Trophoblast cell (in vitro differentiated cells and primary cell): ENCODE measurements at places on chromosomes 6 and 20.

DNA sequence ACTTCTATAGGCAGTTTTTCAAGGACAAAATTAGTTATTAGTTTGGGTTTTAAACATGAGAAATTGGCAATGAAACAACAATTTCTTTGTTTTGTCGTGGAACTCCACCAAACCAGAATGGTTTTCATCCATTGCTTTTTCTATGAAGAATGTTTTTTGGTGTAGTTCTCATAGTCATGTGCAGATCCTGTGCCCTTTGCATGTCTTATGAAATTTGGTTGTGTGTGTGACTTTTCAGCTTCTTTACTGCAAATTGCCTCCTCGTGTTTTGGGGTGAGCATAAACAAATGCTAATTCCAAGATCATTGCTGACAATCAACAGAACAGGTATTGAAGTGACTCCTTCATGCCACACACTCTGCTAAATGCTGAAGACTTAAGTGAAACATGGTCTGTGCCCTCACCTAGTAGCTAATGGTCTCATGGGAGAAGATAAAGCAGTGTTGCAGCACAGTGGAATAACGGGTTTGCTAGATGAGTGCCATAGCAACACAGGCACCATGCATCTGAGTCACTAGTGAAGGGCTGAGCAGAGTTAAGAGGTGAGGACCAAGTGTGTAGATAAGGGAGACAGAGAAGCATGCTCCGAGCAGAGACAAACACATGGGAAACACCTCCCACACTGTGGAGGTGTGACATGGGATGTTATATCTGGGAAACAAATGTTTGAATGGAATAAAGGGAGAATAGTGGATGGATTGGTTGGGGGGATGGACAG lies 120.0 kb downstream of the SLC16A10 start:
- peak; percentile 40 for DNase-seq

DNA sequence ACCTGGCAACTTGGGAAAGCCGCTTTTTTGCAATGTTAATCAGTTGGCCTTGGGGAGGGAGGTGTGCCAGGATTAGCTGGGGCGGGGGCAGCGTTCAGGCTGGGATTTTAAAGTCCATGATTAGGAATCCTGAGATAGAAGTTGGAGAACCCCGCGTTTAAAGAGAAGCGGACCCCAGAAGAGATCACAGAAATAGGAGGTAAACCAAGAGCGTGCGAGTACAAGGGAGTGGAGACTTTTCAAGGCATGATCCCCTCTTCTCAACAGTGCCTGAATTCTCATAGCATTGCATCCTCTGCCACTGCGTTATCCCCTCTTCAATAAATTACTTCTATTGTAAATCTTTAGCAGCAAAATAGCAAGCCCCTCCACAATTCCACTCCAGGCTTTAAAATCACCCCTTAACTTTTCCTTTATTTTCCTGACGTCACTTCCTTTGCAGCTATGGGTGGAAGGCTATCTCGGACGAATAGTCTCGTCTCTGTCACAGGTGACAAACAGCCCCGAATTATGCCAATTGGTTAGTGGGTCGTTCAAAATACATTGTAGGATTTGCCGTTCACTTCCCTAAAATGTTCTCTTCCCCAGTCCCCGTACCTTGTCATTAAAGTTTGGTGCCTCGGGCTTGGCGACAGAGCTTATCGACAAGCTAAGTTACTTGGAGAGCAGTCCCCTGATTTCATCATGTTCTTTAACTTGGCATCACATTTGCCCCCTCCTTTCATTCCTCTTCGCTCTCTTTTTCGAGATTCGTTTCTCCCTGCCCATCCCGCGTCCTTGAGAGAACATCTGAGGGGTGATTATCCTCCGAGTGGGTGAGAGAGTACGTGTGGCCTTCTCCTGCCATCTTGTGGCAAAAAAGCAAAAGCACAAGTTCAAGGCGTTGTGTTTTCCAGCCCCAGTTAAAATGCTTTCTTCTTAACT lies 17.1 kb downstream of the OR2B2 start:
- DNase-seq: peak; percentile 87

DNA sequence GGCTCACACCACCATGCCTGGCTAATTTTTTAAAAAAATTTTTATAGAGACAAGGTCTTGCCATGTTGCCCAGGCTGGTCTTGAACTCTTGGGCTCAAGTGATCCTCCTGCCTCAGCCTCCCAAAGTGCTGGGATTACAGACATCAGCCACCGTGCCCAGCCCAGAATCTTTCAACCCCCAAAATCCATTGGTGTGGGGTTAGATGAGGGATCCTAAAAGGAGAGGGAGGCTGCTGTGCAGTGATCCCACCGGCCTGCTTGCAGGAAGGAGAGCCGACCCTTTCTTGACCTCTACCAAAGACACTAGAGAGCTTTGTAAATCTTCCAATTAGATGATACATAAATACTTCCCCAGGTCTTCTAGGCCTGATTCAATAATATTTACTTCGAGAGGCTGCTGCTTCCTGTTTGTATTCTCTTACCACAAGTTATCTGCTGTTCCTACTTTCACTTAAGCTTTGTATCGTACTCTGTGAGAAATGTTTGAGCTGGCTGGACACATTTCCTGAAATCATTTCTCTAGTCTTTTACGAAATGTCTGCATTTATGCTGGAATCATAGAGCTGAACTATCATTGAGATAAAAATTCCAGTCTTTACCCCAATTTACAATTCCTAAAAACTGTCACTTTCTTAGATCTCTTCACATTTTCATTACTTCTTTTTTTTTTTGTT lies 49.3 kb upstream of the IER3 start:
- no peak for DNase-seq

GRCh38 chr6:43803783-43804549 lies 34.0 kb downstream of the VEGFA start:
- peak; percentile 86 for DNase-seq

- no peak for DNase-seq
Measured at GRCh38 chr6:8578006-8578405, 142.7 kb upstream of the SLC35B3 start.

GRCh38 chr6:16184129-16184528 lies 54.3 kb upstream of the GMPR start:
- peak; percentile 41 for DNase-seq

GRCh38 chr20:31806564-31807355 lies 12.4 kb upstream of the MYLK2 start:
- DNase-seq: no peak

- peak; percentile 26 for DNase-seq
Measured at GRCh38 chr6:8743170-8743745, 307.9 kb upstream of the SLC35B3 start.

GRCh38 chr6:148521586-148521985 lies 178.9 kb downstream of the SASH1 start:
- DNase-seq: peak; percentile 22

- no peak for DNase-seq
Measured at GRCh38 chr6:135753196-135753595, 98.3 kb upstream of the PDE7B start.

- DNase-seq: no peak
Measured at GRCh38 chr6:137217801-137218472, 1.2 kb downstream of the IFNGR1 start.

- DNase-seq: no peak
Measured at GRCh38 chr6:74134327-74134726, 438.3 kb downstream of the CD109 start.

DNA sequence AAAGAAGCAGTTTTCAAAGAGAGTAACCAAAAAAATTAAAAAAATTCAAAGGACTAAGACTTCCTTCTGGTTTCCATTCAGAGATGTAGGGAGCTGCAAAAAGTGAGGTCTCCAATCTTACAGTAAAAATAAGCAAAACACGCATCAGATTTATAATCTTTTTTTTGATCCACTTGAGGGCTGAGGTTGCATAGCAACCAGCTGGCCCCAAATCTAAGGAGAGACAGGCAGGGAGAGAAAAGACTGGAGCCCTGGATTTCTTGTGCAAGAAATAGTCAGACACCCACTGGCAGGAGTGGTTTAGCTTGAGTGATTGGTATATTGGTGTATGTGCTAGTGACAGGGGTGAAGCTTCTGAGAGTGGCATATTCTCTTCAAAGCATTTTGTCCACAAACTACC lies 135.9 kb upstream of the FUT9 start:
- no peak for DNase-seq

GRCh38 chr6:158270389-158271127 lies 41.7 kb upstream of the TULP4 start:
- DNase-seq: no peak

- DNase-seq: no peak
Measured at GRCh38 chr6:162700966-162701365, 26.6 kb downstream of the PRKN start.

GRCh38 chr20:48309293-48309692 lies 518.5 kb downstream of the PREX1 start:
- DNase-seq: no peak

- DNase-seq: no peak
Measured at GRCh38 chr6:167238694-167239467, 52.2 kb upstream of the UNC93A start.

GRCh38 chr20:34175079-34175478 lies 63.0 kb upstream of the EIF2S2 start:
- no peak for DNase-seq

- DNase-seq: no peak
Measured at GRCh38 chr20:48192109-48192508, 406.8 kb upstream of the SULF2 start.

- DNase-seq: no peak
Measured at GRCh38 chr20:48065833-48066232, 280.6 kb upstream of the SULF2 start.

GRCh38 chr6:37324131-37325033 lies 29.4 kb upstream of the RNF8 start:
- DNase-seq: no peak

DNA sequence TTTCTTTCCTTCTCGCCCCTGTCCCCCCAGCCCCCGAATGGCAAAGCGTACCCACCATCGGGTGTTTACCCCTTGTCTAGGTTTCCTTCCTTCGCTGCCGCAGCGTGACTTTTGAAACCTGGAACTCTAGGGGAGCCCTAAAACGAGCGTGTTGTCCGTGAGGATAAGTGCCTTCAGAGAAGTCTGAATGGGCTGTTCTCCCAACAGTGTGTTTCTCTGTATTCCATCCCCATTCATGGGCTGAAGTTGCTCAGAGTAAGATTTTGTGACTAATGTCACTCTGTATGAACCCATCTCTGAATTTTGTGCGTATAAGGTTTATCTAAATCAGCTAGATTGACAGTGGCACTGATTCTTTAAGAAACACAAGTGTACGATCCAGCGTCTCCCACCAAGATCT lies 949 bp downstream of the MACROD2 start:
- DNase-seq: peak; percentile 6

GRCh38 chr6:6811128-6812009 lies 222.8 kb downstream of the LY86 start:
- DNase-seq: no peak

DNA sequence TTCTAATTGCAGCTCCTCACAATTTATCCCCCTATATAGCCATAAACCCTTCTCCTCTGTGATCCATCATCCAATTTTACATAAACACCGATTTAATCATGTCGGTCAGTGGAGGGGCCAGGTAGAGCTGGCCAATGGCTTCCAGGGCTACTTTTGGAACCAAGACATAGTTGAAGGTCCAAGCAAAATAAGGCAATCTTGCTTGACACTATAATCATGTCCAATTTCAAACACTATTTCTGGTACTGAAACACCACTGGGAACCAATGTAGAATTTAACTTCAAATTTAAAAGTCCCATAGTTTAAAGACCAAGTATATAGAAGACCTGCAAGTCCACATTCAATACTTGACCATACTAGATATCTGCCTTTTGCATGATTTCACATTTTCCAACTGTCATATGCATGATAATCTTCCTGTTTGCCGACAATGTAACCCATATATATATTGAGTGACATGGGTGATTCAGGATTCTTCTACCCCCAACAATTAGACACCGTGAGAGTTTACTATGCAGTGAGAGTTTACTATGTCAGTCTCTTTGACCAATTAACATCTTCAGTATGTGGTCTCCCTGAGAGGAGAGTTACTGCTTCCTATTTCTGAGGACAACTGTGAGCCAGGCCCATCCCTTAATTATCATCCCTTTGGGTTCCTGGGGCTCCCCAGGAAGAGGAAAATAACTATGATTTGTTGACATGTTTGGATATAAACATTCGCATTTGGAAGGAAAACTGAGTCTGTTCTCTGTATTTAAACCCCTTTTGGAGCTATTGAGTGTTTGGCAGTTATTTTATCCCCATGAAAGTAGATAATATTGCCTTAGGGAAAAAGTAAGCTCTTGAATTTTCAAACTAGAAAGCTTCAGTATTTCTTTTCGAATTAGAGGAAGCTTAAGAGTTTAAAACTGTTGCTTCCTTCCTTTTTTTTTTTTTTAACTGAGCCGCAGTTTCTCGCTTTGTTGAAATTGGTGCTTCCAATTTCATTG lies 31.8 kb downstream of the SAMD3 start:
- DNase-seq: no peak

DNA sequence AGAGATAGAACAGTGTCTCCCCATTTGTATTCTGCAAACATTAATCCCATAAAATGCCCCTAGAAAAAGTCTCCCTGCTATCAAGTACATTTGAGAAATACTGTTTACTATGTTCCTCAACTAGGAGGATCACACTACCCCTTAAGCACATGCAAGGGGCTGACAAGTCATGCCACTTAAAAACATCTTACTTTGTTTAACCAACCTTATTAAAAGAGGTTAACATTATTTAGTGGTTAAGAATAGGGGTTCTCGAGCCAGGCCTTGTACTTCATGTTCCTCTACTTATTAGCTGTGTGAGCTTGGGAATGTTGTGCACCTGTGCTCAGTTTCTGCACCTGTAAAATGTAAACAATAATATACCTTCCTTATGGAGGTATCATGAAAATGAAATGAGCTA lies 113.7 kb downstream of the UBE3D start:
- no peak for DNase-seq

- no peak for DNase-seq
Measured at GRCh38 chr6:88848870-88849269, 114.5 kb downstream of the RNGTT start.

DNA sequence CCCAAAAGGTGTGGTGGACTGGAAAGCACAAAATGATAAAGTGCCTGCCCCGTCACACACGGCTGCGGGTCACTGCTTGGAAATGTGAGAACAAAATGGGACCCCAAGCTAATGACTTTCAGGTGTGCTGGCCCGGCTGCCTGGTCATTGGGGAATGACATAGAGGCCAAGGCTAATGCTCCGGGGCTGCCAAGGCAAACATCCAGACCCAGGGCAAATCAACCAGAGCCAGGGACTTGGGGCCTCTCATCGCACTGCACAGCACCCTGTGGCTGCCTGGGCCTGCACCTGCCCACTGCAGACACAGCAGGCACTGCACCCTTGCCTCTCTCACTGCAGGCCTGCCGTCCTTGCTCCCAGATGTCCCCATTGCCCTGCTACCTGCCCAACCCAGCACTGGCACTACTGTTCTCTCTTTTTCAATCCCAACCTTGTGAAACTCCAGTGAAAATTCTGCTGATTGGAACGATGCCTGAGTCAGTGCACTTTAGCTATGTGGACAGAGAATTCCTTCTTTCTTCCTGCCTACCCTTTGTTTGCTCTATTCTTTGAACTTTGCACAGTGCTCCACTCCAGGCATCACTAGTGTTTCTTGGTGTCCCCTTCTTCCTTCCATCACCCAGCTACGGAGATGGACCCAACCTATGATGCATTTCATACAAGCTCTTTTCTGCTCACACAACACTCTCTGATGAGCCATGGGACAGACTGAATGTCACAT lies 849.5 kb downstream of the MAFB start:
- no peak for DNase-seq

- no peak for DNase-seq
Measured at GRCh38 chr6:80637312-80637711, 530.8 kb downstream of the BCKDHB start.

GRCh38 chr20:10306440-10307358 lies 88.1 kb downstream of the SNAP25 start:
- peak; percentile 69 for DNase-seq
